ENCODE measurements at places on chromosomes 3 and 15. TPM values are rescaled to one million over a fixed set of nuclear protein-coding genes. Genes with fewer than 3 reads are reported as not detected.

DNA sequence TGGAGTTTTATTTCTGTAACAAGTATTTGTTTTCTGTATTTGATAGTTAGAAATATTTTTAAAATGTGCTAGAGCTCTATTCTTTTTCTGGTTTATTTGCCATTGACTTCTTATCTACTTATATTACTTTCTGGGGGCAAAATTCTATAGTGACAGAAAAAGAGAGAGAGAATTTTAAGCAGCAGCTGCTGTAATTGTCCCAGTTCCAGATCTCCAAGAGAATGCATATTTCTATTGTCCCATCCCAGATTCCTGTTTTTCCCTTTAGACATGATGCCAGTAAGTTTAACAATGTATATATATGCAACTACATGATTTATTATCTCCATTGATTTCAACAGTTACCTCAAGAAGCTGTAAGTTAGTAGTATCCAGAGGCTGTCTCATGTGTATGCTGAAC lies 541.7 kb upstream of the ZNF385D start:
- no peak for DNase-seq

GRCh38 chr3:70558956-70559355 lies 246.5 kb upstream of the MDFIC2 start:
- no peak for DNase-seq

DNA sequence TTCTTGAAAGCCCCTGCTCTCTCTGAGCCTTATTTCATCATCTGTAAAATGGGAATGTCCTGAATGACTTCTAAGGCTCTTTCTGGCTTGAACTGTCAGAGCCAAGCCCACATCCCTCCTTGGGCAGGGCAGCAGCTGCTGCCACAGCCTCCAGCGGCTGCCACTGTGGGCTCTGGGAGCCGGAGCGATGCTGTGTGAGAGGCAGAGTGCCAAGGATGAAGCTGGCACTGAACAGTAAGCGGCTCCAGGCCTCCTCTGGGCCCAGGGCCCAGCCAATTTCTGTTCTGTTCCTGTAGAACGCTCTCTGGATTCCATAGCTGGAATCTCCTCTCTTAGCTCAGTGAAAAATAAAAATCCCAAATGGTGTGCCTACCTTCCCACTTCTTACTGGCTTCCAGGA lies 4.4 kb downstream of the CPLX3 start:
- no peak for DNase-seq

DNA sequence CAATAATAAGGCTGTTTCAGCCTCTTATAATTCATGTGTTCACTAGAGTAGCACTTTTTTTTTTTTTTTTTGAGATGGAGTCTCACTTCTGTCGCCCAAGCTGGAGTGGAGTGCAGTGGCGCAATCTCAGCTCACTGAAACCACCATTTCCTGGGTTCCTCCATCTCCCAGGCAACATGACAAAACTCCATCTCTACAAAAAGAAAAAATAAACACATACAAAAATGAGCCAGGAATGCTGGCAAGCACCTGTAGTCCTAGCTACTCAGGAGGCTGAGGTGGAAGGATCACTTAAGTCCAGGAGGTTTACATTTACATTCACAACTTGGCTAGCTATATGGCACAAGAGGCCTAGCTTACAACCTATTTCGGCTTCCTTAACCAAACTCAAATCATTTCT lies 6.8 kb downstream of the USP4 start:
- DNase-seq: no peak

- no peak for DNase-seq
Observed at GRCh38 chr3:160200353-160200752, 24.9 kb upstream of the C3orf80 start.

GRCh38 chr3:138434875-138435772 lies 708 bp downstream of the ESYT3 start:
- DNase-seq: no peak

DNA sequence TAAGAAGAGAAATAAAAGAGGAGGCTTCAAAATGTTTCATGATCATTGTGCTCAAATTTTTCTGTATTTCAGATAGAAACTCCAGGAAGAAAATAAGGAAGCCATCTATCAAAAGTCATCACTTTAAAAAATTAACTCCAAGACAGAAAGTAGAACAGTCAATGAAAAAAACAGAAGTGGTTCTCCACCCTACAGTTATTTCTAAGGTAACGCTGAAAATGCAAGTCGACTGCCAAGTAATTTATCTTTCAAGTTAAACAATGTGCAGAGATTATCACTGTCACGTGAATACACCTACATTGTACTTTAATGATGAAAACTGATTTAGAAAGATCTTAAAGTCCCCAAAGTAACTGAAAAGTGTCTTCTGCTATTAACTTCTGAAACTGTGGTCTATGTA lies 78.5 kb upstream of the SNRPA1 start:
- DNase-seq: no peak

- DNase-seq: no peak
Observed at GRCh38 chr15:27864719-27865118, 234.4 kb downstream of the OCA2 start.

DNA sequence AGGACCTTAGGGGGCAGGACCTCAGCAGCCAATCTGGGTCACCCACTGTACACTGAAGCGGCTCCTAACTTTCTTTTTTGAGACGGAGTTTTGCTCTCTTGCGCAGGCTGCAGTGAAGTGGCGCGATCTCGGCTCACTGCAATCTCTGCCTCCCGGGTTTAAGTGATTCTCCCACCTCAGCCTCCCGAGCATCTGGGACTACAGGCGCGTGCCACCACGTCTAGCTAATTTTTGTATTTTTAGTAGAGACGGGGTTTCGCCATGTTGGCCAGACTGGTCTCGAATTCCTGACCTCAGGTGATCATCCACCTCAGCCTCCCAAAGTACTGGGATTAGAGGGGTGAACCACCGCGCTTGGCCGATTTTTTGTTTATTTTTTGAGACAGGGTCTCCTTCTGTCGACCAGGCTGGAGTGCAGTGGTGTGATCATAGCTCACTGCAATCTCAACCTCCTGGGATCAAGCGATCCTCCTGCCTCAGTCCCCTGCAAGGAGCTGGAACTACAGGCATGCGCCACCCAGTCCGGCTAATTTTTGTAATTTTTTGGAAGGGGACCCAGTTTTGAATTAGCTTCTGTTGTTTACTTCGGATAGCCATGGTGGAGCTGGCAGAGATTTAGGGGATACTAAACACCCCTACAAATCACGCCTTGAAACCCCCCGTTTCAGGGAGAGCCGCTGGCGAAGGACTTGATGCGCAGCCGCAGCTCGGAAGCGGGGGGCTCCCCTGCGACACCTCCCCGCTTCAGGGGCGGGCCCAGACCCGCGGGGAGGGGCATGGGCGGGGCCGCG lies 1.5 kb upstream of the CLK3 start:
- DNase-seq: no peak

- DNase-seq: no peak
Observed at GRCh38 chr3:37862219-37862902, 681 bp downstream of the CTDSPL start.

DNA sequence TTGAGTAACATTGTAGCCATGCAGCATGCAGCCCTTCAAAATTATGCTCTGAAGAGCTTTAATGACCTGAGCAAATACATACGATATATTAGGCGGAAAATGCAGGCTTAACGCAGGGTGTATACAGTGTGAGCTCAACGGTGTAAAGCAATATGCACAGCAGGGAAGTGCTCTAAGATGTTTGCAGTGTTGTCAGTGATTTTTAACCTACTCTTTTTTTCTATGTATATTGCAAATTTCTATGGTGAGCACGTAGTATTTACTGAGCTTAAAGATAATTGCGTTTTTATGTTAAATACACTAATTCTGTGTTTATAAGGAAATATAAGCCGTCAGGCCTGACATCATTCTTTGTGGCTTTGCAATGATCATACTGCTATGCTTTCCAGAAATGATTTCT lies 42.1 kb downstream of the DGKG start:
- DNase-seq: no peak

PLSCR2 gene
- not detected for total RNA-seq

GRCh38 chr3:158109804-158110657 lies at the start of gene RSRC1:
Gene RSRC1, plus strand, starts transcription at chr3:158110089. Its CDS starts 12,016 bp downstream, at chr3:158122105.
- peak; percentile 47 for DNase-seq

DNA sequence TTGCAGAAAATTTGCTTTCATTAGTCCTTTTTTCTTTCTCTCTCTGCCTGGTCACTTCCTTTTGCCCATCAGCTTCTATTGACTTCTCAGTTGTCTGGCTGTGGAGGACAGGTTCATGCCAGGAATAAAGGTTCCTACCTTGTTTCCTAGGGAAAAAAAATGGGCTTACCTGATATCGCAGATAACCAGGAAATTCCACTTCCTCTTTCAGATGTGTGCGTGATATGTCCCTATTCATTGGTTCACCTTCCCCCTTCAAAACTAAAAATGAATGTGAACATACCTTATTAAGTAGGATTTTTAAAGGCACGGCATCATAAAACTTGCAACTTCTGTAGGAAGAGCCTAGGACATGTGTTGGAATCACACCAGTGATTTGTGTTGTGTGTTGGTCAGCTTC lies 120.0 kb upstream of the FGF7 start:
- no peak for DNase-seq

KLHL25 gene
- total RNA-seq: 9.7 TPM

- no peak for DNase-seq
Observed at GRCh38 chr15:74954515-74954914, 2.1 kb downstream of the RPP25 start.

DNA sequence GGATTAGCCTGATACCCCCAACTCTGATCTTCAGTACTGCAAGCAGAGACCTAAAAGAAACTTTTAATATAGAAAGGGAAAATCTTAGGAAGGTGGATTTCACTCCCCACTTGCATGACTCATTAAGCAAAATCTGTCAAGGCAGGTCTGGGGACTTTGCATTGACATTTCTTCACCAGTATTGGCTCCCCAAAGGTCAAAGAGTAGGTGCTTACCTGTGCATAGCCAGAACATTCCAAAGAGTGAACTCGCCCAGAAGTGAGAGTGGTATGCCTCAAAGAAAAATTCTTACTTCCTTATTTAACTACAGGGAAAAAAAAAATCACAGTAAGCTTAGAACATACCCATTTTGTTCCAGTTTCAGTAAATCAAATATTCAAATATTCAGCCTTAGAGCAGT lies 140.9 kb upstream of the TP63 start:
- DNase-seq: peak; percentile 31

GRCh38 chr15:77859491-77860060 lies 217.9 kb downstream of the TBC1D2B start:
- no peak for DNase-seq

GRCh38 chr3:30448450-30449289 lies 157.7 kb upstream of the TGFBR2 start:
- no peak for DNase-seq

DNA sequence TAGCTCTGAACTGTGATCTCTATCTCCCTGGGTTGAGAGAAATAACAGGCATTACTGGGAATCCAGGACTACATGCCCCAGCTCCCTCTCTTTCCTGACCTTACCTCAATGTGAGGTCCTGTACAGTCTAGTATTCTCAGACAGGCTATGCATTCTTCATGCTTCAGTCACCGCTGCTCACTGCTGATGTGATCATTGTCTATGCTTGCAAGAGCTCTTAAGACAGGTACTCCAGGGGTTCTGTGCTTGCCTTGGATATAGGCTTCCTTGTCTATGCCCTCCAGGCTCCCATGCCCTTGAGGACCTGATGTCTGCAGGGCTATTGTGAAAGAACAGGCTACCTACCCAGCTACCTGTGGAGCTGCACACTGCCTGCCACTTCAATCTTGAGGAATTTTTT lies 183.6 kb downstream of the MBNL1 start:
- no peak for DNase-seq

GRCh38 chr3:5321666-5322340 lies 134.3 kb downstream of the EDEM1 start:
- no peak for DNase-seq

DNA sequence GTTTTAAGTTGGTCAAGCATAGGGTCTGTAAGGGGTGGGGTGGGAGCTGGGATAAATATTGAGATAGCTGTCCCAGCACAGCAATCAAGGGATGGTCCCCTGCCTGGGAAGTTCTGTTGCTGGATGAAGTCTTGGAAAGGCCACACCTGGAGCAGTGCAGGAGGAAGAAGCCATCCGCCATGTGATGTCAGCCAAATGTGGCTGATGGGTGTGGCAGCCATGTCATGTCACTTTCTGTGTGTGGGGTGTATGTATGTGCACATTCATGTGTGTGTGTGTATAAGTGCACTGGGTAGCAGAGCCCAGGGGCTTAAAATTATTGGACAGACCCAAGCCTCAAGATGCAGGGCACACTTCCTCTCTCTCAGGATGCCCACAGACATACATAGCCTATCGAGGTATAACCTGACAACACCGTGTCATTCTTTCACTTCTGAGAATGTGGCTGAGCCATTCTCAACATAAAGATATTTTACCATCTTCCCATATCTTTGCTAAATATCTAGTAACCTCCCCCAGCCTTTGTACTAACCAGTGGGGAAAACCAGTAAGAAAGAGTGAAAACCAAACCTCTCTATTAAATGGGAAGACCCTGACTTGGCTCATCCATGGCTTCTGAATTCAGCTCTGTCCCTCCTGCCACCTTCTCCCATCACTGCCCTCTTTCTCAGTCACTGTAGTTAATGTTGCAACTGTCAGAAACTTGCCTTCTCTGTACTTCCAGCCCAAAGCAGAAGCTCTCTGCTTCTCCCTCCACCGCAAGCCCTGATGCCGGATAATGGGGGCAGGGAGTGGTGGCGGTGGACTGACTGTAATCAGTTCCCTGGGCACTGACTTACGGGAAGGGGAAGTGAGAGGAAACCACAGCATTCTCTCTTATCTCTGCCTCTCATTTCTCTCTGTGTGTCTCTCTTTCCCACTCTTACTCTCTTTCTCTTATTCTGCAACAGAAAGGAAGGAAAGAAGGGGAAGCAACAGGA lies 11.2 kb downstream of the TNFSF10 start:
- DNase-seq: no peak

TMEM212 gene
- total RNA-seq: not detected

DNA sequence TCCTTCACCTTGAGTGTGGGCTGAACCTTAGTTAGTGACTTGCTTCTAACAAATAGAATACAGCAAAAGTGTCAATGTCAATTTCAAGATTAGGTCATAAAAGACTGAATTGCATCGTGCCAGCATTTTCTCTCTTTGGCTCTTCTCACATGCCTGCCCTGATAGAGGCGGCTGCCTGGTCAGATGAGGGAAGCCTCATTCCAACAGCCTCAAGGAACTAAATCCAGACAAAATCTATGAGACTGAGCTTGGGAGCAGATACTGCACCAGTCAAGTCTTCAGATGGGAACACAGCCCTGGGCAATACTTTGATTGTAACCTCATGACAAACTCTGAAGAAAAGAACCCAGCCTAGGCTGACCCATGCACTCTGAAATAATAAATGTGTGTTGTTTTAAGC lies 63.5 kb upstream of the MFGE8 start:
- DNase-seq: no peak

DNA sequence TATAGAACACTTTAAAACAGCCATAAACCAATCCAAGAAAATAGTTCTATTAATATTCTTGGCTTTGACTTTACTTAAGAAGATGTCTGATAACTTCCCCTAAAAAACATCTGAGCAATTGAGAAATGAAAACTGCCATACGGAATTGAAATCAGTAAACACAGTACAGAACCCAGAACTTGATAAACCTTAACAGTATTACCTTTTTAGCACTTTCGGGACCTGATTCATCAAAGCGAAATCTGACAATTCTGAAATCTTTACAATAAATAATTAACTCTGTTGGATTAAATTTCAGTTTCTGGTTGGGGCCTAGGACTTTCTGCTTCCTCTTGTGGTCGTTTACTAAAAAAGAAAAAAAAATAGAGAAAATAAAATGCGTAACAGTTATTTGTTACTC lies 17.3 kb downstream of the MTMR10 start:
- no peak for DNase-seq

MAGEL2 gene
- 0.07 TPM for total RNA-seq

GRCh38 chr15:83365370-83365938 lies 81.0 kb upstream of the BNC1 start:
- DNase-seq: no peak

CAMK2N2 gene
- 0.35 TPM for total RNA-seq

ARL14 gene
- 0.87 TPM for total RNA-seq

- DNase-seq: no peak
Observed at GRCh38 chr15:27077790-27078189, 106.8 kb downstream of the GABRG3 start.
